Stimulated activated CD8-positive, alpha-beta memory T cell treated with anti-CD3 and anti-CD28 coated beads, Interleukin-4, amount 100 ng/mL, for 24 hours (primary cell): ENCODE measurements at places on chromosomes 2 and 18.

- no peak for DNase-seq
Observed at GRCh38 chr2:3207091-3207491, 170.5 kb downstream of the EIPR1 start.

GRCh38 chr2:41932241-41933045 lies 115.4 kb upstream of the PKDCC start:
- no peak for DNase-seq

DNA sequence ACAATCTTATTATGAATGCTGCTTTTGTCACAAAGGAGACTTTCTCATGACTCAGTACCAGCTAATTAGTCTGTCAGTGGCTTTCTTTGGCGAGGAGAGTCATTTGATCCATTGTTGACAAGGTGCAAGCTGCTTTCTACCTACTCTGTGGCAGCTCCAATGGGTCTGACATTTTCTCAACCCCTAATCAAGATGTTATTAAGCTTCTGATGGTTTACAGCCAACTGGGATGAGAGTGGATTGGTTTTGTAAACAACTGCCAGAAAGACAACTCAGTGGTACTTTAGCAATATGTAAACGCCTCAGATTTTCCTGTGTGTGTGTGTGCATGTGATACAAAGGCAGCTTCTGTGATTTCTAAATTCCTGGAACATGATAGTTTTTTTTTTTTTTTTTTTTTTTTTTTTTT lies 8.2 kb upstream of the CLIP4 start:
- no peak for DNase-seq

- peak; percentile 3 for DNase-seq
Observed at GRCh38 chr2:200585730-200586643, at the start of gene AOX1. TSS of gene AOX1 (plus strand) at chr2:200586014. CDS start at chr2:200586109, 95 bp downstream.
